ENCODE measurements at places on chromosomes 12 and 14. TPM values are rescaled to one million over a fixed set of nuclear protein-coding genes. Genes with fewer than 3 reads are reported as not detected.

The TTC8 gene
- 6.0 TPM for total RNA-seq

DNA sequence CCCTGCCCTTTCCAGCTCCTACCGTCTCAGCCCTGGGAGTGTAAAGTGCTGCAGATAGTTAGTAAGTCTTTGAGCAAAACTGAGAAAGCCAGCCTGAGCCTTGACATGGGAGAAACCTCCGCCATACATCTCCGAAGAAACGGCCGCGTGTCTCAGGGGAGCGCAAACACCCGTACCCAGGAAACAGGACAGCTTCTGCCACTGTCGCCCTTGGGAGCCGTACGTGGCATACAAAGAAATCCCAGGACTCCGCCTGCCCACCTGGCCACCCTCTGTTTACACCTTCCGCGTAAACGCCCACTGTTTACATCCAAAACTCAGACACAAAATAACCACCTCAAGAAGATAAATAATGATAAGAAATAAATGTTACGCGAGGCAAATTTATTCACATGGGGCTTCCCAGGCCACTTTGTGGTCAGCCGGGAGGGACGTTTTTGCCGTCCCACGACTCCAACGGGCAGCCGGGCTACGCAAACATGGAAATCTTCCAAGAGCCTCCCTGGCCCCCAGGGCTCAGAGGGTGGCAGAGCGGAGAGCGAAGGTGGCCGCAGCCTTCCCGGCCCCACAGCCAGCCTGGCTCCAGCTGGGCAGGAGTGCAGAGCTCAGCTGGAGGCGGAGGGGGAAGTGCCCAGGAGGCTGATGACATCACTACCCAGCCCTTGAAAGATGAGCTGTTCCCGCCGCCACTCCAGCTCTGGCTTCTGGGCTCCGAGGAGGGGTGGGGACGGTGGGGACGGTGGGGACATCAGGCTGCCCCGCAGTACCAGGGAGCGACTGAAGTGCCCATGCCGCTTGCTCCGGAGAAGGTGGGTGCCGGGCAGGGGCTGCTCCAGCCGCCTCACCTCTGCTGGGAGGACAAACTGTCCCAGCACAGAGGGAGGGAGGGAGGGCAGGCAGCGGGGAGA, at the start of gene BDKRB2:
Gene BDKRB2, plus strand, starts transcription at position 689 of the 908 bp plus-strand sequence. CDS start 32,269 bp downstream, outside the sequence.
- no peak for DNase-seq

DNA sequence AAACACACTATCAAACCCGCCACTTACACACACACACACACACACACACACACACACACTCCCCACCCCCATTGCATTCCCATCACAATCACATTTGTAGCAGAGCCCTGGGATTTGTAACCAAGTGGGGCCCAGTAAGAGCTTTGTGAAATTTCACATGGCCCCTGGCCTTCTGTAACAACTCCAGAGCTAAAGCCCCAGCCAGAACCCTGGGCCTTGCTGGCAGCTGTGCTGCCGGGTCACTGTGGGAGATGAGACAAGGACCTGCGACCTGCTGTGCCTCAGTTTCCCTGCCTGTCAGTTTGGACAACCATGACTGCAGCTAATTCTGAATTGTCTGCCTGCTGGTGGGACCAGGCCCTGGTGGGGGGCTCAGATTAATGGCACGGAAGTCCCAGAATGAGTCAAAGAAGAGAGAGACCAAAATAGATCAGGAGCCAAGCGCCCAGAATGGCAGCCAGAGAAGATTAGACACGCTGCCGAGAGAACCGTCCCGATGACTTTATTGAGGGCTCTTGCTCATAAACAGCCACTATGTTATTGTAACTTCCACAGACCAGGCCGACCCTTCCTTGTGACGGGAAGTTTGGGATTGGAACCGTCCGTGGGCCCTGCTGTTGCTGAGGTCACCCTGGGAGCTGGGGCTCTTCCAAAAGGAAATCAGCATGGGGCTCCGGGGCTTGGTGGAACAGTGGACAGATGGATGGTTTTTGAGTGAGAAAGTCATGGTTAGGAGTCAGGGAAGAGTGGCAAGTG, 123.1 kb downstream of the ZFP36L1 start:
- DNase-seq = no peak

- no peak for DNase-seq
These were observed 278.3 kb downstream of the NRXN3 start for GRCh38 chr14:78448164-78449094.

The CPNE6 gene
- 0.09 TPM for total RNA-seq

The SCNN1A gene
- not detected for total RNA-seq

- no peak for DNase-seq
These were observed 108.3 kb downstream of the SEC23A start for GRCh38 chr14:38994731-38995130.

DNA sequence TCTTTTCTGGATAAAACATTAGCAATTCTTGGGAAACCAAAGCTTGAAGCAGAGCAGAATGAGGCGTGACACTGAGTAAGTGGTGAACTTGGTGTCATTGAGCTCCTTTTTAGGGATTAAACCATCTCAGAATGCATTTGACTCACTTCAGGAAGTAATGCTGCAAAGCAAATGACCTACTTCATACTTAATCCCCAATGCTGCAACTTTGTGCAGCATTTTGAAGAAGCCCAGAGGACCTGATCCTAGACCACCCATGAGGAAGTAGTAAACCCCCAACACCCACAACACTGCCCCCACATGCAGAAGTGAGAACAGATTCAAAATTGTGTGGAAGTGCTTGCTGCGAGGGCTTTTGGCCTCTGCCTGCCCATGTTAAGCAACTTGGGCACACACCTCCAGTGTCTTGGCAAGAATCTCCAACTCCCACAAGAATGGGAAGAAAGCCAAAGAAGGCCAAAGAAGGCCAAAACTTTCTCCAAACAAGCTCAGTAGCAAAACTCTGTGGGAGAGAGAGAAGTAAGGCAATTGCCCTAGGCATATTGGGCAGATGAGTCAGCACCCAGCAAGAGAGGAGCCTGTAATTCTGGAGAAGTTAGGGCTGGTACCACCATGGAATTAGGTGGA, 69.2 kb upstream of the ETV6 start:
- no peak for DNase-seq

- DNase-seq = no peak
These were observed 78.0 kb downstream of the AKAP6 start for GRCh38 chr14:32407130-32407529.

The AGAP2 gene
- 17.5 TPM for total RNA-seq

The ERP27 gene
- 5.4 TPM for total RNA-seq

The RECQL gene
- 61.6 TPM for total RNA-seq

- DNase-seq = peak; percentile 64
These were observed 129.0 kb downstream of the ASCL4 start for GRCh38 chr12:107903341-107904061.

- no peak for DNase-seq
These were observed 80.9 kb upstream of the SLC24A4 start for GRCh38 chr14:92241966-92242595.

The MGAT4C gene
- total RNA-seq = not detected

DNA sequence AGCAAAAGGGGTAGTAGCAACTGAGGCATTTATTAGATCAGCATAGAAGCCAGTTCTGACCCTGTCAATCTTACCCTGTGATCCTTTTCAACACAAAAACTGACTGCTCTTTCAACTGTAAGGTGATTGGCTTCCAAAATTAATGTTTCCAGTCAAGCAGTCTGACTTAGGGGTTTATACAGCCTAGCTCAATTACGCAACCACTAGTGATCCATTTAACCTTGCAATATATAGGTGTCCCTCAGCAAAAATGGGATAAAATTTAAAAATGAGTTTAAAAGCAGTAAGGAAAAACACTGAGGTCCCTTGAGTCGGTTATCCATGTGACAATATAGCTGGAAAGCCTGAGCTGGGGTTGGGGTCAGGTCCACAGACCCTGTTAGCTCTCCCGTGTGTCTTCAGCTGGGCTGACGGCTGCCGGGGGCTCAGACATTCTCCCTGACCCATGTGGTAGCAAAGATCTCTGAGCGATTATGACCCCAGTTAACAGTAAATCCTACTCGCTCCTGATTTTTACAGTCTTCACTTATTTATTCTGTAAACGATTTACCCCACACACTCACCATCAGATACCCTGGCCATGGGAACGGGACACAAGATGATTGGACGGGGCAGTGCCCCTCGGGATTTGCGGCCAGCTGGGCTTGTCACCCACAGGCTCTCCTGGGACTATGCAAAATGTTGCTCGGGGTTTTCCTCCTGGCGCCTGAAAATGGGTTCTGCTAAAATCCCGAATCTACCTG, 16.6 kb downstream of the ADGRD1 start:
- DNase-seq = no peak

The PLCZ1 gene
- not detected for total RNA-seq

DNA sequence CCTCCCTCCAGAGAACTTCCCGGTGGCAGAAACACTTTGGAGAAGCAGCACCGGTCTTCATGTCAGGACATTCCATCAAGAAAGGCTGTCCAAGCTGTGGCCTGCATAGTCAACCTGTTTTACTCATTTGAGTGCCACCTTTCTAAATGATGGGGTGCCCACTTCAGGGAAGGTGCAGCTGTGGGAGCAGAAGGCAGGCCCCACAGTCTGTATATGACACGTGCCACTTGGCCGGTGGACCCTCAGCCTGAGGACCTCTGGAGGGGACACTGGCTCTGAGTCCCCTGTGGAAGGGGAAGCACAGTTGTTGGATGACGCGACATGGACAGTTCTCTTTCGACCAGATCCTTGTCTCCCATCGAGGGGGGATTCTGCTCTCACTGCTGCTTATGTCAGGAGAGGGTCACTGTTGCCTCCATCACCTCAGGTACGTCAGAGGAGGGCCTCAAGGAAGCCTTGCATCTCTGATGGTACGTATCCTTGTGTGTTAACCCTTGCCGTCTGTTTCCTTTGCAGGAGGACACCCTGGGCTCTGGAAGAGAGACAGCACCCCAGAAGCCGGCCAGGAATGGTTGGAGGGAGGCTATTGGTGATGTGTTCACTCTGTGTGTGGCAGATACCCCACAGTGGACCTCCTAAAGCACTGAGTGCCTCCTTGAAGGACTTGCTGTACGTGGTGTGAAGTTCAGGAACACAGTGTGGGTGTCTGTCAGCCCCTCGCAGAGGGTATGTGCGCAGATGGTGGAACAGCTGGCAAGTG, 132.1 kb upstream of the RTL1 start:
- peak; percentile 4 for DNase-seq

The NEUROD4 gene
- total RNA-seq = not detected

GRCh38 chr14:71687166-71687831, 244.9 kb upstream of the RGS6 start:
- DNase-seq = no peak

DNA sequence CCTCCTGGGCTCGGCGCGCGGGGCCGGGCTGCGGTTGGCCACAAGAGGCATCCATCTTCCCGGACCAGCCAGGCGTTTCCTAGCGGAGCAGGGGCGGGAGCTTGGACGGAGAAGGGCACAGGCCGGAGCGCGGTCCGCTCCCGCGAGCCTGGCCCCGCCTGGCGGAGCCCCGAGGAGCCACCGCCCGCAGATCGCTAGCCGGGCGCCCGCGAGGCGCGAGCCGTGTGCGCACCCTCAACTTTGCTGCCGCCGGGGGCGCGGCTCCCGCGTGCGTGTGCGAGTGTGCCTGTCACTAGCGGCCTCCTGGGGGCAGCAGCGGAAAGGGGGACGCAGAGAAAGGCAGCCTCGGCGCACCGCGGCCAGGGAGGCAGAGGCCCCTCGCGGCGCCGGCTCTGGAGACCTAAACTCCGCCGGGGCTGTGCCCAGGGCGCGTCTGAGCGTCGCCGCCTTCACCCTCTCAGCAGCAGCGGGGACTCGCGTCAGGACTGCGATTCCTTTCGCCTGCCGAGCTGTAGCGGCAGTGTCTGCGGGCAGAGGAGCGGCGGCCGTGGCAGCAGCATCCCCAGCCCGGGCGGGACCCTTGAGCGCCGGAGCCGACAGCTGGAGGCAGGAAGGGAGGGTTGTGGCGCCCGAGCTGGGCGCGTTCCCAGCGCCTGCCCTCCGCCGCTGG, 644 bp upstream of the SRGAP1 start:
- peak; percentile 69 for DNase-seq

DNA sequence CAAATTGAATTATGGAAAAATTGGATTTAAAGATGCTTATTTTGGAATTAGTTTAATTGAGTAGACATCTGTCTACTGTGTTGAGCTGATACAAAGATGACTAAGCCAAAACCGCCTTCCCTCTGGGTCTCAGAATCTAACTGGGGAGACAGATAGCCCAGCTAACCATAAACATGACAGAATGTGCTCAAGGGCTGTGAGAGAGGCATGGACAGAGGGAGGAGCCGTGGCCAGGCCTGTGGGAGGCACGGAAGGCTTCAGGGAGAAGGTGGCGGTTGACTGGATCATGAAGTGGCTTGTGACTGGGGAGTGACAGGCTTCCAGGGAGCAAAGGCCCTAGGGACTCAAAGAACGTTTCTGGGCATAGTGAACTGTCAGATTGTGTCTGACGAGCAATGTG, 74.6 kb downstream of the DACT1 start:
- DNase-seq = no peak

The GLI1 gene
- 1.3 TPM for total RNA-seq

DNA sequence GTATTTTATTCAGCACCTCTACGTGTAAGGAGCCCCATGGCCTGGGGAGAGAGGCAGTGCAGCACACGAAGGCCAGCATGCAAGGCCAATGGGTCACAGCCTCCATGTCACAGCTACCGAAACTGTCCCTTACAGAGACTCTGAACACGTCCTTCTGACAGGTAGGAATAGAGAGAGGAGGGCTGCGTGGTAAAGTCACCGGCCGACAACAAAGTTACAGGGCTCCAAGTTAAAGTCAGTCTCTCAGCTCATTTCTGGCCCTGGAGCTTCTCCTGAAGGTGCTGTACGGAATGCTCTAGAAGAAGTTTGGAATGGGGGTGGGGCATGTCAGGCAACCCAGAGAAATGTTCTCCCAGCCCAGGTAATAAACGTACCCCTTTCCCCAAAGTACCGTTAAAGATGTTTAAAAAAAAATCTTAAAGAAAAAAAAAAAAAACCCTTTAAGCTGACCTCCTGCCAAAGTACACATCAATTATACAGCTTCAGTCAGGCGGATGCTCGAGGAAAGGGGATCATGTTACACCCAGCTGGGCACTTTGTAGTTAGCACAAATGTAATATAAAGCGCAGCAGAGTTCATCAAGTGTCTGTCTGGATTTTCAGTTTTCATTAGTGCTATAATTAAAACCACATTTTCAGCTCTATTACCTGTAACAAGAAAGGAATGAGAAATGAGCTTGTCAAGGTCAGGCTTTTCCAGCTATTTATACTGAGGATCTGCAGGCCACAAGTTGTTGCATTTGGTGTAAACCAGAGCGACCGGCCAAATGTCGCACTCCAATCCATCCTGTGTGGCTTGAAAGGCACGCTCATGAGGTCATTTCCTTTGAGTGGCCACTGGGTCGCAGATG, 53.3 kb upstream of the CDKN3 start:
- no peak for DNase-seq

GRCh38 chr14:50060871-50061663, 55.3 kb downstream of the VCPKMT start:
- no peak for DNase-seq

DNA sequence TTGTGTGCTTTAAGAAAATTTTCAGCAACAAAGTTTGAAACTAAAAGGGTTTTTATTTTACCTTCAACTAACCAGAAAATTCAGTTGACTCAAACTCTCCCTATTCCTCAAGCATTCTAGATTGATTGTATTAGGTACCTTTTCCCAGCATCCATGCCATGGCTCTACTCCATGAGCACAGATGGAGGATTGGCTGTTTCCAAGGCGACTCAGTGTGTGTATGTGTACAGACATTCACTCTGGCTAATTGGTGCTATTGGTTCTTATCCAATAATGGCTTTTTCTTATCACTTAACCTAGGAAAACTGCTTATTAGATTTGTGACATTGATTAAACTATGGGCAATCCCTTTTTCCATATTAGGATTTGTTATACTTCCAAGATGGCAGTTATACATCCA, 202.6 kb downstream of the ANO6 start:
- DNase-seq = no peak

Data from activated B cell treated with CpG ODN at 0.5 μM for 24 hours (primary cell).